ENCODE measurements at places on chromosomes 4 and X.

DNA sequence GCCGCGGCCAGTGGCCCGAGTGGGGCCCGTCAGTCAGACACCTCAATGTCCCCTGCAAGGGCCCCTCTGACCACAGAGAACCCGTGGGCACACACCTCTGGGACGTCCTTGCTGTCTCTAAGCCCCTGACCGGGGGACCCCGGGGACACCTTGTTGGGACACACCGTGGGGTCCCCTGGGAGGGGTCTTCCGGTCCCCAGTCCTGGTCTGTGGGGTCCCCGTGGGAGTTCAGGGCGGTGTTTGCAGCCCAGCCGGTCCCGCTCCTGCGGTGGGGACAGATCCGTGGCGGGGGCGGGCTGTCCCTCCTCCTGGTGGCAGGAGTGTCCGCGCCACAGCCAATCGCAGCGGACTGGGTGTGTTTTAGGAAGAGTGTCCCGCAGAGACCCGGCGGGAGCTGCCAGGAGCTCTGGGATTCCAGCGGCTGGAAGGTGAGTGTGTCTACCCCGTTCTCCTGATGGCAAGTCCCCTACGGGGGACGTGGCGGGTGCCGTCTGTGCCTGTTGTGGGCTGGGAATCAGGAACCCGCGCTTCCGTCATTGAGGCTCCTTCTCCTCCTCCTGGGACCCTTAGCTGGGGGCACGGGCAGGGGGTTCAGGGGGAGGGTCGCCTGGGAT lies 5.1 kb upstream of the PLCXD1 start:
- DNase-seq = no peak

DNA sequence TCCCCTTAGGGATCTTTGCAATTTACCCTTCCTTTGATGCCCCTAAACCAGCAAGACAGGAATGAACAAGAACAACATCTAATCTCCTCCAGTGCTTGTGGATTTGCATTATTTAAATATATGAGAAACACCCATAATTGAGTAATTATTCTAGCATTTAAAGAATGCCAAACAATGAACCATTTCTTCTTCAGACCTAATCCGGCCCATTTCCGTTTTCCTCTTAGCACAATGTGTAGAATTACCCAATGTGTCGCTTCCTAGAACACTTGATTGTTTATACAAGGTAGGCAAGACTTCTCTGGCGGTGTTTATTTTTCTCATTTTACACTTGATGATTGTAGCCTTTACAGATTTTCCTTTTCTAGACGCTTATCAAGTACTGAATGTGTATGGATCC lies 43.5 kb downstream of the CLDN34 start:
- no peak for DNase-seq

- DNase-seq = no peak
Observed at GRCh38 chr4:28435314-28435713, 1574.7 kb downstream of the STIM2 start.

DNA sequence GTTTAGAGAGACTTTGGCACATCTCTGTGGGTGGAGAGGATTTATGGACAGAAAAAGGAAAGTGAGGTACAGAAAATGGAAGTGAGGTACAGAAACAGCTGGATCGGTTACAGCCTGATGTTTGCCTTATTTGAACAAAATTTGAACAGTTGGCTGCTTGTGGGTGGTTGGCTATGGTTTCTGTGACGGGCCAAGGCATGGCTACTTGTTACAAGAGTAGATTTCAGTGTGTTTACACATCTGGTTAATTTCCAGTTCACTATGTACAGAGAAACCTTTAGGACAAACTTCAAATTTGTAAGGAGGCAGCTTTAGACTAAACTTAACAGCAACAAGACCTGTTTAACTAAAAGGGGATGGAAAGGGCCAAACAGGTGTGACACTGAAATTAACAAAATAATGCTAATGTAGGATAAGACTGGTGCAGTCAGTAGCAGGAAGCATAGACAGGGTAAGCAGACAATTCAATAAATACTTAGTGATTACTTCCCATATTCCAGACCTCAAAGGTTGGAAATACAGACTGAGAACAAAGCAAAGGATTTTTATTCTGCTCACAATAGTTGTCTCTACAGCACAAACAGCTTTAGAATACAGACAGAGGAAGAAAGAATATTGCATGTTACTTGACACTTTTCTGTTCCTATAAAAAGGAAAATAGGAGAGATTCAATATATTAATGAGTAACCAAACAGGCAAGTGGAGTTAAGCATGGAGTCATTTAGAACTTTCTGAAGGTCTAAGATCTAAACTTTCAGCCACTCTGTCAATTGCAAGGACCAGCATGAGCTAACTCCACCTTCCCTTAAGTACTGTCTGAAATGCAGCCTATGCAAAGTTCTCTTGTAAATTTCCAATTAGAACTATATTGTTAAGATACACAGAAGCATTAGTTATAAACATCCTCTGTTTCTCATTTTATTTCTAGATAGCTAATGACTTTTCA lies 294.4 kb upstream of the FAT4 start:
- DNase-seq = no peak

DNA sequence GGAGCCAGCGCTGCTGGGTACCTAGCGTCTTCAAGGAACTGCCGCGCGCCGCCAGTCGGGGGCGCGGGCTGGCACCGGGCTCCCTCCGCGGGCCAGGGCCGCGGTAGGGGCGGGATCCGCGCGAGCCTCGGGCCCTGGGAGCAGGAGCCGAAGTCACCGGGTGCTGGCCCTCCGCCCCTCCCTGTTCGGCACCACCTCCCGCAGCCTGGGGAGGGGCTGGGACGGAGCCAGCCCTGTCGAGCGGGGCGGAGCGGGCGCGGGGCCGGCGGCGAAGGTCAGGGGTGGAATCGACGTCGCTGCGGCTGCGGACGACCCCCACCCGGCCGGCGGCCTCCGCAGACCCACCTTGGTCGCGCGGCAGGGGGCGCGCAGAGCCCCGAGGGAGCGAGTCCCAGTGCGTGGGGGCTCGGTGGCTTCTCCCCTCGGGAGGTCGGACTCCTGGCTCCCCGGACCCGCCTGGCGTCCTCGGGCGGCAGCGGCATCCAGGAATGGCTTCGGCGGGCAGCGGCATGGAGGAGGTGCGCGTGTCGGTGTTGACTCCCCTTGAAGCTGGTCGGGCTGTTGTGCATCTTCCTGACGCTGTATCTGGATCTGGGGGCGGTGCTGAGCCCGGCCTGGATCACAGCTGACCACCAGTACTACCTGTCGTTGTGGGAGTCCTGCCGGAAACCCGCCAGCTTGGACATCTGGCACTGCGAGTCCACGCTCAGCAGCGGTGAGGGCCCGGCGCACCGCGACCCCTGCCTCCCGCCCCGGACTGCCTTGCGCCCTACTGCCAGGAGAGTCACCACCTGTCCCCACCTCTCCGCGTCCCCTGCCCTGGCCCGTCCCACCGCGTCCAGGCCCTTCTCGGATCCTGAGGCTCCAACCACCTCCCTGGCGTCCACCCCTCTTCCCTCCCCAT lies 50.5 kb upstream of the FAM47C start:
- DNase-seq = peak; percentile 9

- no peak for DNase-seq
Observed at GRCh38 chr4:169566021-169566818, 46.2 kb downstream of the NEK1 start.

DNA sequence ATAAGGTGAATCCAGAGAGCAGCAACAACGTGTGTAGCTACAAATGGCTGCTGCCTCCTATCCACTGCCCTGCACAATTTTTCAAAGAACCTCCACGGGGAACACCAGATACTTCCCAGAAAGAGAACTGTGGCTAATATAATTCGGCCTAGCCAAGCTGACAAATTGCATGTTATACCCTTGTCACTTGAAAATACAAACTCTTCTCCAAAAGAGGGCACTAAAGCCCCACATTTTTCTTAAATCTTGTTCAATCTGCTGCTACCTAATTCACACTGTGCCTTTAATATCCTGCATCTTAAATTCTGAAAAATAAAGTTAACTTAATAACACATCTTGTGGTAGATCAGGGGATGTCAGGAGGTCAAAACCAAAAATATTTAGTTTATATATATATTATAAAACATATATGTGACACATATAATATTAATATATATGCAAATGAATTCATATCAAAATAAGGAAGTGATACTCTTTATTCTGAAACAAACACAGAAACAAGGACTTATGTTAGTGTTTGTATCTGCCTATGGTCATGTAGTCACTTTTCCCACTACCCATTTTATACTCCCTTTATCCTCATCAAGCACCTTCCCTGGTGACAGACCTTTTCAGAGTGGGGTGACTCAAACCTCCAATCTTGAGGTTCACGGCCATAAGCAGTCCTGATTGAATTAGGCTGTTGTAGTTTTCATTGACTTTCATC lies 24.1 kb downstream of the CT45A1 start:
- DNase-seq = no peak

DNA sequence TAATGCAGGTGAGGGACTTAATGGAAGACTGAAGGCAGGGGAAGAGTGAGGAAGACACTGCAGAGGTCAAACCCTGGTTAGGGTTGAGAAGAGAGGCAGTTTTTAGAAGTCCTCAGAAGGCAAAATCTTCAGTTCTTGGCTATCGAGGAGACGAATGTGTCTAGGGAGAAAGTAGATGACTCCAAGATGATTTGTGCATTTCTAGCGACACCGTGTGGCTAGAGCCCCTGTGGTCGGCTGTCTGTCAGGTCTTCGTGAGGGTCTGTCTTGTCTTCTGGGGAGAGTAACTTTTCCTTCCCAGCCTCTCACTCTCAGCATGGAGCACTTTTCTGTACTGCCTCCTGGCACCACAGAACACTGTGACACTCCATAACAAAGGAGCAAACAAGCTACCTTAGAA lies 458.1 kb downstream of the STIM2 start:
- no peak for DNase-seq

GRCh38 chrX:130981836-130982235 lies 76.3 kb upstream of the ARHGAP36 start:
- DNase-seq = no peak

DNA sequence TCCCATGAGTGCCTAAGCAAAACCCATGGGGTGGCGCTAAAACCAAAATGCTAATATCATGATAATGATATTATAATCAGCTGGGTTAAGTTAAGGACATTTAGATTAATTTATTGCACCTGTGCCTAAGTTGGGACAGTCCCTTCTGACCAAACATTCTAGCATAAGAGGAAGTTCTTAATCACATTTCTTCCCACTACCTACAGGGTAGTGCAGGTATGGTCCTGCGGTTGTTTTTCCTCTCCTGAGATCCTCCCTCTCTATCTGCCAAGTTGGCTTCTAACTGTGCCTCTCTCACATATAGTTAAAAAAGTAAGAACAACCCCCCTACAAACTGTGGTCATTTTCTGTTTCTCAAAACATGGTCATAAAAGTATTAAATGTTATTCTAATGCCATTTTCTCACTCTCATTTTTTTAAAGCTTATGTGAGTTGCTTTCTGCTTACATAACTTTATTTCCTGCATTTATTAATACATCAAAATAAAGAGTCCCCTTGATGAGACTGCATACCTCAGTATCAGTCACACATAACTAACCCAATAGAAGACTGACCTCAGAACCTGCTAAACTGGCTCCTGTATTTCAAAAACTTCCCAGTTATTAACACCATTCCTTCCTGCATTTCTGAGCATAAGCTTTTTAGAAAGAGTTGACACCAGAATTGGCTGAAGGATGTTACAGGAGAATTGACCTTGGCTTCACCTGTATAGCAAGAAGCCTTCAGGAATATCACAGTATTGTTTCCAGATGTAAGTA lies 1332.5 kb downstream of the FSTL5 start:
- no peak for DNase-seq

DNA sequence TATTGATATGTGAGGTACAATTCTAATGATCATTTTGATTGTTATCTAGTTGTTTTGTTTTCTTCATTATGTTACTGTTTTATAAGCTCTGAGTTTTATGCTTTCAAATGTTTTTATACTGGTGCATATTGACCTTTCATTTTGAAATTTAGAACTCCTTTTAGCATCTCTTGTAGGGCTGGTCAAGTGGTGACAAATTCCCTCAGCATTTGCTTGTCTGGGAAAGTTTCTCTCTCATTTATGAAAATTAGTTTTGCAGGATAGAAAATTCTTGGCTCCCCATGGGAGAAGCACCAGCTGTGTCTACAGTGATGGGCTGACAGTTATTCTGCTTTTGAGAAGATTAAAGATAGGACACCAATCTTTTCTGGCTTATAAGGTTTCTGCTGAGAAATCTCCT lies 105.3 kb upstream of the SPRY1 start:
- no peak for DNase-seq

GRCh38 chr4:85548116-85548515 lies 73.2 kb downstream of the ARHGAP24 start:
- no peak for DNase-seq

DNA sequence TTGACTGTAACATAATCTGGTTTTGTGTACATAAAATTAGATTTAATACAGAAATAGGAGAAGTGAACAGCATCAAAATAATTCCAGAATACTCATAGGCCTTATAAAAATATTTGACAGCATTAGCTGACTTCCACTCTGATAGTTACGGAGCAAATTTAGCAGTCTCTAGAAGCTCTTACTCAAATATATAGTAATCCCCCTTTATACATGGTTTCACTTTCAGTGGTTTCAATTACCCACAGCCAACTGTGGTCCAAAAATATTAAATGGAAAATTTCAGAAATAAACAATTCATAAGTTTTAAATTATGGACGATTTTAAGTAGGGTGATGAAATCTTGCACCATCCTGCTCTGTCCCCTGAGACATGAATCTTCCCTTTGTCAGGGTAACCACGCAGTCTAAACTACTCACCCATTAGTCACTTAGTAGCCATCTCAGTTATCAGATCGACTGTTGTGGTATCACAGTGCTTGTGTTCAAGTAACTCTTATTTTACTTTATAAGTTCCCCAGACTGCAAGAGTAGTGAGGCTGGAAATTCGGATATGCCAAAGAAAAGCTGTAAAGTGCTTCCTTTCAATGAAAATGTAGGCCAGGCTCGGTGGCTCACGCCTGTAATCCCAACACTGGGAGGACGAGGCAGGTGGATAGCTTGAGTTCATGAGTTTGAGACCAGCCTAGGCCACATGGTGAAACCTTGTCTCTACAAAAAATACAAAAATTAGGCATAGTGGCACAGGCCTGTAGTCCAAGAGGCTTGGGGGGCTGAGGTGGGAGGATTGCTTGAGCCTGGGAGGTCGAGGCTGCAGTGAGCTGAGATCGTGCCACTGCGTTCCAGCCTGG lies 17.2 kb upstream of the RTL9 start:
- DNase-seq = no peak

- no peak for DNase-seq
Observed at GRCh38 chrX:134894373-134894895, 96.4 kb upstream of the SMIM10 start.

DNA sequence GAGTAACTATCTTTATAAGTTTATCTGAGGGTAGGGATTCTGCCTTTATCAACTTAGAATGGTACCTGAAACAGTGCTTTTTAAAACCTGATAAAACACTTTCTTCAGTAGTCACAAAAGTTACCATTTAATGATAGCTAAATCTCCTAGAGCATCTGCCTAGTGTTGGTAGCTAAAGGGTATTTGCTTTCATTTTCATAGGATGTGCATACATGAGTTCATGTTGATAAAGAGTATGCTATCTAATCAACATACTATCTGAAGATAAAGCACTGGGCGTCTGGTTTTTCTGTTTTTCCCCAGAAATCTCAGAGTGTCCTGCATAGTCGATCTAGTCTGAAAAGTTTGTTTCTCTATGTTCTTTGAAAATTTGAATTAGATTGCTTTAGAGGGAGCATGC lies 75.1 kb downstream of the ADGRL3 start:
- DNase-seq = no peak

Data from occipital lobe (tissue), 3 donors.